ENCODE measurements at places on chromosomes 5 and 9.

GRCh38 chr9:78663369-78663768 is 366.4 kb downstream of the PSAT1 start:
- H3K27ac ChIP-seq, result no peak overlapping the region
- H3K4me3 ChIP-seq, result no peak overlapping the region
- H3K27me3 ChIP-seq, result peaks cover 12% of the 10 kb centered on the region
- no peaks in the 10 kb centered on the region for H3K36me3 ChIP-seq
- no peaks in the 10 kb centered on the region for H3K4me1 ChIP-seq

- H3K27ac ChIP-seq, result peak overlapping the region; percentile 56
- no peak overlapping the region for H3K4me3 ChIP-seq
- H3K36me3 ChIP-seq, result peaks cover 10% of the 10 kb centered on the region
Measured at GRCh38 chr5:87404359-87404758, 8.4 kb downstream of the CCNH start.

- H3K27ac ChIP-seq, result peak overlapping the region; percentile 47
- H3K36me3 ChIP-seq, result no peaks in the 10 kb centered on the region
- H3K4me1 ChIP-seq, result peaks cover 22% of the 10 kb centered on the region
- H3K4me3 ChIP-seq, result no peak overlapping the region
Measured at GRCh38 chr9:126705767-126706697, 92.3 kb downstream of the LMX1B start.

DNA sequence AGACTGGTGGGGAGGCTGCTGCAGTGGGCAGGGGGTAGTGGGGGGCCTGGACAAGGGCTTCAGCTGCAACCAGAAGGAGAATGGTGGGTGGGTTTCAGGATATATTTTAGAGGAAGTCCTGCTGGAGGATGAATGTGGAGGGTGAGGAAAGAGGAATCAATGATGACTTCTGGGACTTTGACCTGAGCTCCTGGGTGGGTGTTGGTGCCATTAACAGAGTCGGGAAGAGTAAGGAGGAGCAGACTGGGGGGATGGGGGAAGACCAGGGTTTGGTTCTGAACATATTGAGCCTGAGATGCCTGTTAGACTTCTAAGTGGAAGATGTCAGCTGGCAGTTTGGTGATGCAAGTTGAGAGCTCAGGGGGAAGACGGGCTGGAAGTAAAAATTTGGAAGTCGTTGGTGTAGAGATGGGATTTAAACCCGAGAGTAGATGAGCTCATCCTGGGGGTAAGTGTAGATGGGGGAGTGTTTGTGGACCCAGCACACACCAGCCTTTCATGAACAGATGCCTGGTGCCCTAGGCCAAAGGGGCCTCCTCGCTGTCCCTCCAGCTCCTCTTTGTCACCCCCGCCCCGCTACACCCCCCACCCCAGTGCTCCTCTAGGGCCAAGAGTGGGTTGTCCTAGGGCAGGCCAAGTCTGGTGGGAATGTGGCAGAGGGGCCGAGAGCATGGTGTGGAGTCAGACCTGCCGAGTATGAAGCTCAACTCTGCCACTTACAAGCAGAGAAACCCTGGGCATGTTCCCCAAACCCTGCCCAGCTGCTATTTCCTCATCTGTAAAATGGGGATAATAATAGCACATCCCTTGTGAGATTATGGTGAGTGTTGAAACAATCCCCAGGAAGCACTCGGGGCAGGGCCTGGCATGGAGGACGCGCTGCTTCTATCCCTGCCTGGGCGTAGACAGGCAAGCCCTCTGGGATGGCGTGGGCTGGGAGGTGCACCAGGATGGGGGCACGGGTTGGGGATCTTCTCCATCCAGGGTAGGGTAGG is 4.0 kb downstream of the DNM1 start:
- H3K27me3 ChIP-seq, result peaks cover 19% of the 10 kb centered on the region
- no peak for DNase-seq
- H3K27ac ChIP-seq, result peak overlapping the region; percentile 67
- no peaks in the 10 kb centered on the region for H3K36me3 ChIP-seq

- H3K27me3 ChIP-seq, result no peaks in the 10 kb centered on the region
- no peak for DNase-seq
- no peak overlapping the region for H3K27ac ChIP-seq
- no peak overlapping the region for H3K4me3 ChIP-seq
- H3K36me3 ChIP-seq, result no peaks in the 10 kb centered on the region
Measured at GRCh38 chr9:92385953-92386352, 18.4 kb downstream of the OGN start.

GRCh38 chr5:154892369-154892771 is 33.9 kb downstream of the CNOT8 start:
- H3K27ac ChIP-seq, result no peak overlapping the region
- H3K4me1 ChIP-seq, result no peaks in the 10 kb centered on the region
- no peaks in the 10 kb centered on the region for H3K27me3 ChIP-seq
- no peak for DNase-seq
- H3K36me3 ChIP-seq, result peaks cover 90% of the 10 kb centered on the region

- no peak overlapping the region for H3K27ac ChIP-seq
- H3K4me1 ChIP-seq, result no peaks in the 10 kb centered on the region
- no peak overlapping the region for H3K4me3 ChIP-seq
- peaks cover 29% of the 10 kb centered on the region for H3K27me3 ChIP-seq
- no peak for DNase-seq
Measured at GRCh38 chr9:107177857-107178256, 105.2 kb upstream of the RAD23B start.

GRCh38 chr9:124342776-124343485 is 72.3 kb downstream of the PSMB7 start:
- no peak overlapping the region for H3K4me3 ChIP-seq
- no peak overlapping the region for H3K27ac ChIP-seq

GRCh38 chr5:54093081-54093492 is 217.3 kb downstream of the ARL15 start:
- no peaks in the 10 kb centered on the region for H3K27me3 ChIP-seq
- H3K4me3 ChIP-seq, result no peak overlapping the region
- no peak overlapping the region for H3K27ac ChIP-seq

DNA sequence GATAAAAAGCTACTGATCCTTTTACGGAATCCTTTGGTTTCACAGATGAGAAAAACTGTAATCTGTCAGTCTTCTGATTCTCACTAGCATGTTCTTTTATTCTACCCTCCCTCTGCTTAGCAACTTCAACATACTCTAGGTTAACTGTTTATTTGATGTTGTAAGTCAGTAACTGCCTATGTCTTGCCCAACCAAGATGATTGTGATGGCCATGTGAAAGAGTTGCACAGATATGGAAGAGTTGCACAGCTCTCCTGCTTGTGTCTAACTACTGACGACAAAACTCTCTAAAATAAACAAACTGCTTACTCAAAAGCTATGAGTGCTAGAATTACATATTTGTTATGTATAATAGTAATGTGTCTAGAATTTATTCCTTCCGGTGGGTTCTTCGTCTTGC is 227.3 kb upstream of the DAB2 start:
- no peaks in the 10 kb centered on the region for H3K36me3 ChIP-seq
- no peak overlapping the region for H3K27ac ChIP-seq
- no peak for DNase-seq
- no peak overlapping the region for H3K4me3 ChIP-seq

GRCh38 chr9:121169094-121169601 is 32.5 kb downstream of the RAB14 start:
- H3K4me1 ChIP-seq, result peaks cover 22% of the 10 kb centered on the region
- peak; percentile 23 for DNase-seq
- peak overlapping the region; percentile 94 for H3K27ac ChIP-seq
- H3K36me3 ChIP-seq, result peaks cover 4% of the 10 kb centered on the region
- H3K4me3 ChIP-seq, result no peak overlapping the region

- H3K4me3 ChIP-seq, result no peak overlapping the region
- peaks cover 13% of the 10 kb centered on the region for H3K27me3 ChIP-seq
- H3K36me3 ChIP-seq, result peaks cover 17% of the 10 kb centered on the region
- H3K27ac ChIP-seq, result no peak overlapping the region
Measured at GRCh38 chr5:75260708-75261107, 24.0 kb upstream of the ANKRD31 start.

DNA sequence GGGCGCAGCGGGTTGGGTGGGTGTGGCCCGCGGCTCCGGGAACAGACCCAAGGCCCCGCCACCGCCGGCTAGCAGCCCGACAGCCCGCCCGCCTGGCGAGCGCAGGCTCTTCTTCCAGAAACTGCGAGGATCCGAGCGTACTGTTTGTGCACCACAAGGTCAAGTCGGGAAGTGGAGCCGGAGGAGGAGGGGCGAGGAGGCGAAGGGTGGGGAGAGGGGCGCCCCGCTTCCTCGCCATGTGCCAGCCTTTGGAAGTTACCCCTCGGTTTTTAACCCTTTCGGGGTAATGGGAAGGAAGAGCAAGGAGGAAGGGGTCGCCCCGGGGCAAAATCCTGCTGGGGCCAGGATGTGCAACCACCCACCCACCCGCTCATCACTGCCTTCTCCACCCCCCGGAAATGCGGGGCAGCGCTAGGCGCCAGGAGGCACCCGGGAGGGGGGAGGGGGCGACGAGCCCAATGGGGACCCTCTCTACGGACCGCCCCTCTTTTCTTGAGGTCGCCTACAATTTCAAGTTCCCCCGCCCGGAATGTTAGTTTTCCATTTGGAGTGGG is 1.1 kb upstream of the JADE2 start:
- H3K27me3 ChIP-seq, result no peaks in the 10 kb centered on the region
- peaks cover 23% of the 10 kb centered on the region for H3K4me1 ChIP-seq
- peak overlapping the region; percentile 100 for H3K4me3 ChIP-seq
- H3K36me3 ChIP-seq, result peaks cover 2% of the 10 kb centered on the region
- peak overlapping the region; percentile 100 for H3K27ac ChIP-seq

- no peak for DNase-seq
- H3K4me1 ChIP-seq, result peaks cover 21% of the 10 kb centered on the region
- no peak within 1 kb of the TSS for H3K27ac ChIP-seq
- no peaks in the 10 kb centered on the region for H3K36me3 ChIP-seq
Measured at GRCh38 chr5:52989025-52989780, at the start of gene ITGA2. Gene ITGA2 (plus strand): TSS chr5:52989352. CDS start chr5:52989469, 117 bp downstream.

DNA sequence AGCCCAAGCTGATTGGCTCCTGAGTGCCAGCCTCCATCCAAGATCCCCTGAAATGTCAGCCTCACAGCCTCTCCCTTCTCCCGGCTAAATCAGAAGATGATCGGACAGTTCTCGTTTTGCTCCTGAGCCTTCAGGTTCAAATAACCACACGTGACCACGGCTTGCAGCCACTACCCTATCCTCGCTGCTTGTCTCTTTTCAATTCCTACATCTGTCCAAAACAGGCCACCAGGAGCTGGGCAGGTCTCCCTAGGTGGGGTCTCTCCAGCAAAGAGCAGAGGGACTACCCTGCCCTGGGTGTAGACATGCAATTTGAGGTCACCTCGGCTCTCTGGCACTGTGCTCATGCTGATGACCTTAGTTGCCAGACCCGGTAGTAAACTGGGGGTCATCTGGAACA is 224.0 kb upstream of the TBC1D2 start:
- H3K36me3 ChIP-seq, result no peaks in the 10 kb centered on the region
- no peak overlapping the region for H3K4me3 ChIP-seq
- DNase-seq, result no peak
- no peaks in the 10 kb centered on the region for H3K4me1 ChIP-seq
- H3K27ac ChIP-seq, result no peak overlapping the region
- H3K27me3 ChIP-seq, result peaks cover 22% of the 10 kb centered on the region

GRCh38 chr9:2059274-2059929 is 44.3 kb downstream of the SMARCA2 start:
- H3K4me1 ChIP-seq, result peaks cover 11% of the 10 kb centered on the region
- no peak overlapping the region for H3K4me3 ChIP-seq
- H3K27me3 ChIP-seq, result no peaks in the 10 kb centered on the region
- no peak for DNase-seq
- H3K27ac ChIP-seq, result peak overlapping the region; percentile 9

DNA sequence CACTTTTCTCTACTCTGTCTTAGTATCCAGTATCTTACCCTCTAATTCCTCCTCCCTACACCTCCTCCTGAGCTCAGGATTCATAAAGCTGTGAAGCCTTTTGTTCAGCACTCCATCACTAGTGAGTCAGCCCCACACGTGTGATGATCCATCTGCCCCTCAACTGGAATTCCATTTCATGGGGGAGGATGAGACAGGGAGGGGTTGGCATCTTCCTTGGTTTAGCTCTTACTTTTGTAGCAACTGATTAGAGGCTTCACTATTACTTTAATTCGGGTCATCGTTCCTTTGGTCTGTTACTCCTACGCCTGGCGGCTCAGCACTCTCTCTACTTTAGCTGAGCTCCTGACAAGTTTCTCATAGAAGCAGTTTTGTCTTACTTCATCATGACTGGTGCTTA is 11.8 kb downstream of the BTNL8 start:
- no peaks in the 10 kb centered on the region for H3K36me3 ChIP-seq
- DNase-seq, result no peak
- H3K4me3 ChIP-seq, result no peak overlapping the region
- H3K4me1 ChIP-seq, result no peaks in the 10 kb centered on the region

DNA sequence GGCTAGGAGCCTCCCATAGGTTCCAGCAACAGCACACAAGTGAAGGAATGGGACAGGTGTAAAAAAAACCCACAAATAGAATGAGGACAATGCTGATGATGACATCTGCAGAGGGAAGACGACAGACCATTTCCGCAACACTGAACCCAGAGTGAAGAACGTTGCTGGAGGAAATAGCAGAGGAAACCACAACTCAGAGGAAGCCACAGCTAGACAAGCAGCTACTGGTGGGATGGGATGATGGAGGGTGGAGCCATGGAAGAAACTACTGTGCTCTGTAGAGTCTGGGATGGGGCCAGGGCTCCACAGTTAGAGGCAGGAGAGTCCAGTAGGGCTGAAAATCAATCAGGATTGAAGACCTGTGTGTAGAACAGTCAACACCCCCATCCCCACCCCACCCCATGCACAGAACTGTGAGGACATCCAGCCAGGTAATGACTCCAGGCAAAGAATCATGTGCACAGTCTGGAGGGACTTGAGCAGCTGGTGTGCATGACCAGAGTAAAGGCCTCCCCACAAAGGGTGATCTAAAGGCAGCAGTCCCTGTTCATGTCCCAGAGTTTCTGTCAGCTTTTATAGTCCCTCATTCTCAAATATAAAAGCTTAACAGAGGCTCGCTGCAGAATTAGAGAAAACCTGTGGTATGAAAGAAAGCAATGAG is 65.2 kb upstream of the SPIN1 start:
- peak overlapping the region; percentile 91 for H3K27ac ChIP-seq
- peak overlapping the region; percentile 65 for H3K4me3 ChIP-seq
- peak; percentile 72 for DNase-seq
- H3K36me3 ChIP-seq, result no peaks in the 10 kb centered on the region
- H3K27me3 ChIP-seq, result no peaks in the 10 kb centered on the region

DNA sequence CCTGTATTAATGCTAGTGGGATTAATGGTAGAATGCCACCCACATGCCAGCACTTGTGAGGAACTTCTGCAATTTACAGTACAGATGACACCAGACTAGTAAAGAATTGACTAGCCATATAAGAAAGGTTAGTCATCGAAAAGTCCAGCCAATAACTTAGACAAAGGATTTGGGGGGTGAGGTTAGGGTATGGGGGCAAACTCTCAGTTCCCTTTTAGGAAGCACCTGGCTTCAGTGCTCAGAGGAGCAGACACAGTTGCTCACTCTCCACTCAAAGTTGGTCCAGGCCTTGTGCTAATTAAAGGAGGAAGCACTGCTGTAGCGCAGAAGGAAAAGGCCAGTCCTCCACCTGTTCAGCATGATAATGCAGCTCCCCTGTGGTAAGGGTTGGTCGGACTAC is 25.2 kb downstream of the TGFBR1 start:
- no peak for DNase-seq
- peak overlapping the region; percentile 65 for H3K27ac ChIP-seq
- peaks cover 92% of the 10 kb centered on the region for H3K4me1 ChIP-seq
- peak overlapping the region; percentile 79 for H3K4me3 ChIP-seq

- H3K27me3 ChIP-seq, result peaks cover 2% of the 10 kb centered on the region
- H3K4me3 ChIP-seq, result no peak overlapping the region
- DNase-seq, result no peak
- peaks cover 8% of the 10 kb centered on the region for H3K4me1 ChIP-seq
Measured at GRCh38 chr9:15138357-15138686, 168.7 kb downstream of the TTC39B start.
